NCI-H510A treated with DMSO at 0.1 percent for 48 hours (cell line): ENCODE measurements at places on chromosomes 7 and 10.

- DNase-seq, result no peak
These were observed 40.3 kb downstream of the RGS10 start for GRCh38 chr10:119502209-119502608.

DNA sequence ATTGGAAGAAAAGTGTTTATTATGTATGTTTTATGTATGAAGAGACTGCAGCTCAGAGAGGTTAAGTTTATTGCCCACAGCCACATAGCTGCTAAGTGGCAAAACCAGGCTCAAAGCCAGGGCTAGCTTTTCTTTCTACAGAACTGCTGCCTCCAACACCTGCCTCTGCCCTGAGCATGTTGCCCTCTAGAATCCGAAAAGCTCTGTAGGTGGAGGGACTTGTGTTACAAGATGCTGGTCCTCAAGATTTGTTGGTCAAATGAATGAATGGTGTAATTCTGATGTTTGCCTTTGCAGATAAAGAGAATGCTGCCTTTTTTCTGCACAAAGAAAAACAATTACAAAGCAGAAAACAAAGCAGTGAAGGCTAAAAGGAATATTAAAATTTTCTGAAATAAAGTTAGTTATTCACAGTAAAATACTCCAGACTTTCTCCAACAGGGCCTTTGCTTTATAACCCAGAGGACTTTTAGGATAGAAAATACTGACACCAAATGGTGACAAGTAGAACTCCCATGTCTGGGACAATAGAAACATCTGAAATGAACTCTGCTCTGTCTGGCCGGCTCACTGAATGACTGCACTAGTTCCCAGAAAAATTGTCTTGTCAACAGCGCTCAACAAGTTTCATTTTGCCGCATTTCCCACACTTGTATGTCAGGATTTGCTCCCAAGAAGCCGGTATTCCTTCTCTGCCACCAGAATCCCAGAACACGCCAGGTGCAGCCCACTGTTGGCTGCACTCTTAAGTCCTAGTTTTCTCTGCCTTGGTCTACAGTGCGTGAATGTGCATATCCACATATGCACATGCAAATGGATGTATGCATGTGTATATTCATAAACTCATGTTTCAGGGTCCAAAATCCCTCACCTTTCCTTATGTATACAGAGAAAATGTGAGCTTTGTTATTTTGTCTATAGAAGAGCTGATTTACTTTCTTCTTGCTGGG is 11.0 kb upstream of the DNTT start:
- peak; percentile 65 for DNase-seq

- DNase-seq, result no peak
These were observed 76.4 kb upstream of the PRSS58 start for GRCh38 chr7:142334236-142334635.

DNA sequence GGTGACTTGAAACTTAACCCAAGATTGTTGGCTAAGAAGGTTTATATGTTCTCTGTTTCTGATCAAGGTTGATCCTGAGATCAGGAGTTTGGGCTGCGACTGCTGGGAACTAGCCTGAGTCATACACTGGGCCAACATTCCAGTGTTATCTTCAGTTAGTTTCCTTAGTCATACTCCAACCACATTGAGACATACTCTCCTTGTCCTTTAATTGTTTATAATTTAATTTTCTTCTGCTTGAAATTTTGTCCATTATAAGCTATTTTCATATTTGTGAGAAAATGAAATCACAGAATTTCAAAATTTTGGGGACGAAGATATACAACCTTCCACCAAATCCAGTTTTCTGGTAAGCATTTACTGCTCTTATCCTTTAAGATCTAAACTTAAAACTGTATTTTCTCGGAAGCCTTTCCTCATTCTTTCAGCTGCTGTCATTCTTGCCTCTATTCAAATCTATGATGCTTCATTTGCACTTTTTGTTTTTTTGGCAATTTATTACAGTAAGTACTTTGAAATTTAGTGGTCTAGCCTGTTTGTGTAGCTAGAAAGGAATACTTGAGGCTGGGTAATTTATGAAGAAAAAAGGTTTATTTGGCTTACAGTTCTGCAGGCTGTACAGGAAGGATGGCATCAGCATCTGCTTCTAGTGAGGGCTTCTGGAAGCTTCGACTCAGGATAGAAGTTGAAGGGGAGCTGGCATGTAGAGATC is 63.4 kb upstream of the POT1 start:
- no peak for DNase-seq

DNA sequence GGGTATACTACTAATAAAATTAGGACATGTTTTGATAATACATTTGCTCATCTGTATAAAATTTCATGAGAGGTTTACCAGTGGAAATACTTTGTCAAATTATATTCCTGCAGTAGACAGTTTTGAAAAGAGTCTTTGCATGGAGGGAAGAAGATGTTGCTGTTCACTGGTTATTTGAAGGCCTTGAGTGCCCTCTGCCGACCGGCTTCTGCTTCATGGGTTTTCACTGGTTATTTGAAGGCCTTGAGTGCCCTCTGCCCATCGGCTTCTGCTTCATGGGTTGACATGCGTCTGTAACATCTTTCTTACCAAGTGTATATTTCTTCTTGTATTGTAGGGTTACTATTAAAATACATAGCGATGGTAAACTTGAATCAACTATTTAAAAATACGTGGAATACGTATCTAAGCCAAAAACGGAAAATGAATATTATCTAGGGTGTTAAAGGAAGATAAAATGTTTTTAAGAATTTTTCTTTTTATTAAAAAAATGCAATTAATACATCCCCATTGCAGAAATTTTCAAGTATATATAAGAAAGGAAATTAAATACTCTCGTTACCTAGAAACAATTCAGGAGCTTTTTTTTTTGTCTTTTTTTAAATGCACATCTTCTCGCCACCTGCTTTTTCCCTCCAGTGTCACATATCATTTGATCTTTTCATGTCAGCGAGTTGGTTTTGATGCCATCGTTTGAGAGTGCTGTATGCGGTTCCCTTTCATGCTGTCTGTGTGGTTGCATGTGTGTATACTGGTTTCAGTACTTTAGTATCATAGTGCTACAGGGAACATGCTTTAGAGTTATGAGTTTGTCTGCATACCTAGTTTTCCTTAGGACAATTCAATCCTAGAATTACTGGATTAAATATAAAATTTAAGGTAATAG is 73.4 kb downstream of the SHH start:
- DNase-seq, result peak; percentile 73

- DNase-seq, result no peak
These were observed 10.3 kb downstream of the LRMDA start for GRCh38 chr10:75441682-75442081.

DNA sequence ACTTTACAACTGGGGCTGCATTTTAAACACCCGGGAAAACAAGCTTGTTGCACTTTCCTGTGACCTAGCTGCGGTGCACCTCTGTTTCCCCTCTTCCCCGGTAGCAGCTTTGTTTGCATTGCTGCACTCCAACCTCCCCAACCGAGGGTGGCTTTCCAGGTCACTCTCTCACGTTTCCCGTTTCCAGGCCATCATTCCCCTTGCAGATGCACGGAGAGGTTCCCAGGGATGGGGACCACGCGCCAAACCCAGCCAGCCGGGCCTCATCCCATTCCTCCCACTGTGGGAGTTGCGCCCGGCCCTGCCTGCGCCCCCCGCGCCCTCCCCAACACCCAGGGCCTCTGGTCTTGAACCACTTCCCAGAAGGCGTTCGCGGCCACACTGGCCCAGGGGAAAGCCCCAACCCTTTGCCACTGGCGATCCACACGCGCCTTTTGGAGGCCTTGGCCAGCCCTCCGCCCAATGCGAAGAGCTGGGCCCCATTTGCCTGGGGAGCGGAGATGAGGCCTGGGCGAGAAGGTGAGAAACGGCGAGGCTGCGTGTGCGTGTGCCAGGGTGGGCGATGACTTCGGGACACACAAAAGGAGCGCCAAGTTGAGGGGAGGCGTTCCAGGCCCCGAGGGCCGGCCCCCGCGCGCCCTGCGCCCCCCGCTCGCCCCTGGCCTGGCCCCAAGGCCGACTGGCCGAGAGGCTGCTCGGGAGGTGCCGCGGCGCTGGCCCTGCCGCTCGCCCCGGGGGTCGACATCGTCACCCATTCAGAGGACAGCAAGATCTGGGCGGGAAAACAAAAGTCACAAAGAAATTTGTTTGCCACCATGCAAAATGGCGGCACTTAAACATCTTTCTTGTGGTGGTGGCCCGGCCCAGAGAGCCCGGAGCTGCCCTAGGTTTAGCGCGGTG is 15.9 kb downstream of the SKIDA1 start:
- no peak for DNase-seq

DNA sequence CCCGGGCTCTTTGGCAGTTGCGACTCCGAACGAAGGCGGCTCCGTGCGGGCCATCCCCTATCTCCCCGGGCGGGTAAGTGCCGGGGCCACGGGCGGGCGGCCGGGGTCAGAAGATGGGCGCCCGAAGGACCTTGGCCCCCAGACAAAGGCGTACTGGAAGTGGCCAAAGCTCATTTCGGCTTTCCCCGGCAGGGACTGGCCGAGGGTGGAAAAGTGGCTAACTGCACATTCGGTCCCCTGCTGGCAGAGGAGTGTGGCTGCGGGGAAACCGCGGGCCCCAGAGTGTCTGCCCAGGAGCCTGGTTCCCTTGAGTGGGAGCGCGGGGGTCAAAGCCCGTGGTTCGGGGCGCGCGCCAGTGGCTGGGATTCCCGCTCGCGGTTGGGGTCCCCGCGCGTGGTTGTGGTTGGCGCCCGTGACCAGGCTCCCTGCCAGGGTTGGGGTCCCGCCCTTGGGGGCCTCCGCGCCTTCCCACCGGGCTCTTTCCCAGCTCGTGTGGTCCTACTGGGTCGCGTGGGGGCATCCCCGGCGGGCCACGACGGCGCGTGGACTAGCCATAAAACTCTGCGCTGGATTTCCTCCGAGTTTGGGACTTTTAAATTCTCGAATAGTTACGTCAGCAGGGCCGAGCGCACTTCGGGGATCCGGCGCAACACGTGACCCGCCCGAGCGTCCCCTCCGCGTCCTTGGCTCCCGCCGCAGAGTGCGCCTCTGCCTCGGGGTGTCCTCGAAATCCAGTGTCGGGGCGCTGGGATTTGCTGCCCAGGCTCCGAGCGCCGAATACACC is 124.4 kb downstream of the TACC2 start:
- DNase-seq, result peak; percentile 54

DNA sequence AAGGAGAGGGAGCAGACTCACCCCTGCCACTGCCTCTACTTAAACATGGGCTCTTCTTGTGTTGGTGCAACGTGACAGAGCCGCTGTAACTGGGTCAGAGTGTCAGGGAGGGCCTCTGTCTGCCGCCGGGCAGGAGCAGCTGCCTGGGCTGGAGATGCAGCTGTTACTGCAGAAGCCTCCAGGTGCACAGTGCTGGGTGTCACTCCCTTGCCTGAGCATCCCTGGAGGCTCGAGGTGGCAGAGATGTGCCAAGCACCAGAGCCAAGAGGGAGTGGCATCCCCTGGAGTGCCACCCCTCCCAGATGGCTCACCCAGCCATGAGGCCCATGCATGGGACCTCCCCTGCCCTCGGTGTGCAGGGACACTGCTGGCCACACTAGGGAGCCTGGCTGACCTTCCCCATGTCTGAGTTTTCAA is 145.7 kb downstream of the PRPF18 start:
- DNase-seq, result peak; percentile 27

- no peak for DNase-seq
These were observed 457.3 kb upstream of the NFE2L3 start for GRCh38 chr7:25694699-25695098.

- DNase-seq, result peak; percentile 53
These were observed 57.7 kb upstream of the KCNIP2 start for GRCh38 chr10:101901340-101901739.

DNA sequence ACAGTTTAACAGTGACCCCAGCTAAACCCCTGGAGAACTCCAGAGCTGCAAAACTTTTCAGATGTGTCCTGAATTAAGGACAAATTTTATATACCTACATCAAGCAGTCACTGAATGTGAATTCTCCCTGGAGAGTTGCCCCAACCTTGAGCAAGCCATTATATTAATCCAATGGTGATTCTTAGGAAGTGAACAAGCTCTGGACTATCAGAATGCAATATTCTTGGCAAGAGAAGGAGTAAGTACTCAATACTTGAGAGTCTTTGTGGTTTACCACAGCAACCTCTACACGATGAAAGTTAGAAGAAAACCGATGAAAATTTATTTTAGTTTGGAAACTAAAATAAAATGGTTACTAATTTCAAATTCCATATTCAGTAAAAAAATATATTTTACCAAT is 19.3 kb upstream of the ZNF365 start:
- no peak for DNase-seq

DNA sequence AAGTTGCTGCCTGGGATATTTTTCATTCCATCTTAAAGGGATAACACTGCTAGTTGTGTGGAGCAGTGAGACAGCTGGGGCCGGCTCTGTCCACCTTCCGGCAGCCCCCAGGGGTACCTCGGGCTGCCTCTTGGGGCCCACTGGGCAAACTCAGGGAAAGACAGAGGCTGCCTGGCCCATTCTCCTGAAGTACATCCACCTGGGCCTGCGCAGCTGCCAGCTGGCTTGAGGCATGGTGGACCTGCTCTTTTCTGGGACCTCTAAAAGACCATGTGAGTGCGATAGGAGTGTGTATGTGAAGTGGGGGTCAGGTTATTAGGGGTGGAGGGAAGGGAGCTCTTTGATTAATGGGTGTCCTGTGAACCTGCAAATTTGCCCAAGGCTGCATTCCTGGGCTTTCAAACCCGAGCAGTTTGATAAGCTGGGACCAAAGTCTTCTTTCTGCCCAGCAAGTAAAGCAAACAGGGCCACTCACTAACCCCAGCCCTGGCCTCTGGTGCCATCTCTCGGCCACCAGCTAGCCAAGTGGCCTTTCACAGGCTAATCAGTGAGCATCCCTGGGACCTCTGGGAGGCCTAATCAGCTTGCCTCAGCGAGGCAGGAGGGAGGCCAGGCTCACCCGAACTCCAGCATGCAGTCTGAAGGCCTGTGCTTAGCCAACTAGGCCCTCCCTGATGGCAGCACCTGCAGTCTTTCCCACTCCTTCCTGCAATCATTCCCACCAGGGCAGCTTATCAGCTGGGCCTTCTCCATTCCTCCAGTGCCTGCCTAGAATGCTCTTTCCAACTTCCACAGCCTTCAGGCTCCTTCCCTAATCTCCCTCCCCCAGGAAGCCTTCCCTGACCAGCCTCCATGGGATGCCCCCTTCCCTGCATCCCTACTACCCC is 954.7 kb upstream of the ZNF722 start:
- DNase-seq, result no peak

DNA sequence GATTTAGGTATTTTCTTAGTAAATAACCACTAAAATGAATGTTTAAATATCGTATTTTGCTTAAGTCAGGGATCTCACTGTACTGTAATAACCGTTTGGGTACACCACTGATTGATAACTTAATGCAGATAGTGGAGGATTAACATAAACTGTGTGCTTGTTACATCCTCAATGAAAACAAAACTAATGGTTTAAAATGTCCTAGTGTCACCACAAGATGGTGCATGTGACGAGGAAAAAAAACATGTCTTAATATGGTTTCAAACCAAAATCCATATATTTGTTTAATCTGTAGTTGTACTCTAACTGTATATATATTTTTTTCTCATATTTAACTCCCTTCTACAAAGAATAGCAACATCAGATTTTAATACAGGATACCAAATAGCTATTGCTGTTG is 19.2 kb downstream of the ARMC10 start:
- no peak for DNase-seq

- no peak for DNase-seq
These were observed 34.5 kb upstream of the GATAD1 start for GRCh38 chr7:92412745-92413144.

- no peak for DNase-seq
These were observed at the start of gene C10orf90 for GRCh38 chr10:126670056-126670894. Gene C10orf90 (minus strand): TSS chr10:126670693. CDS start chr10:126670480, 213 bp downstream.
